Aorta (tissue), 5 donors: ENCODE measurements at places on chromosomes 2 and 18.

DNA sequence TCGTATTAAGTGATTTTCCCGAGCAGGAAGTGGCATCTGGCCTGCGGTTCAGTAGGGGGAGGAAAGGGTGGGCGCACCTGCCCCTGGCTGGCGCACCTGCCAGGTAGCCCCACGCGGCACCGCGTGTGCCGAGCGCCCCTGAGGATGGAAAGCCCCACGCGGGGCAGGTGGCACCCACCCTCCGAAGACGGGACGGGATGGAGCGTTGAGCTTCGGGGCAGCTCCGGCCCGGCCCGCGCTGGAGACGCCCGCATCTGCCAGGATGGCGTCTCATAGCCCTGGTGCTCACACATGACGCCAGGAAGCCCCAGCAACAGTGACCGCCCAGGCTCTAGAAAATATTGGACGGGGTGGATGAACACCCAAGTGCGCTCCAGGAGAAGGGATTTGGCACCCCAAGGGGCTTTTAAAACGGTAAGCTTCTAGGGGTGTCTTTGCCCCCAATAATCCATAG lies 2.5 kb upstream of the NFATC1 start:
- no peaks in the 10 kb centered on the region for H3K27me3 ChIP-seq
- no peaks in the 10 kb centered on the region for H3K4me1 ChIP-seq
- H3K36me3 ChIP-seq = no peaks in the 10 kb centered on the region
- peak overlapping the region; percentile 99 for H3K27ac ChIP-seq
- DNase-seq = peak; percentile 85
- H3K4me3 ChIP-seq = no peak overlapping the region

DNA sequence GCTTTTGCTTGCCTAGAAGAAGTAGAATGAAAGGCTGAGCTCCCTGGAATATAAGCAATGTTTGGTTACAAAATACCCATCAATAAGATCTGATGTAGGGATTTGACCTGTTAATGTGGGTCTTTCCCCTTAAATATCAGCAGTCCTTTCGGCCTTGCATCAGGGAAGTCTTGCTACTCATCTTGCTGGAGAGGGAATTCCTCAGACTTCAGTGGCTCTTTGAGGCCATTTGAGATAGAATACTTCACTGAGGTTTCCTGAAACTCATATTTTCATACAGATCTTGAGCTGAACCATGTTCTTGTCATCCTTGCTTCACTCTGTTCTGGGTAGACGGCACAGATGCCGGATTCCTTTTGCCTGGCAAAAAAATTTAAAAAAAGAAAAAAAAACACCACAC lies 3.9 kb downstream of the TWIST2 start:
- no peaks in the 10 kb centered on the region for H3K4me1 ChIP-seq
- H3K27me3 ChIP-seq = no peaks in the 10 kb centered on the region
- DNase-seq = no peak
- no peak overlapping the region for H3K27ac ChIP-seq
- no peak overlapping the region for H3K4me3 ChIP-seq

- H3K4me1 ChIP-seq = no peaks in the 10 kb centered on the region
- H3K27ac ChIP-seq = no peak overlapping the region
- no peaks in the 10 kb centered on the region for H3K27me3 ChIP-seq
- no peak for DNase-seq
- no peak overlapping the region for H3K4me3 ChIP-seq
These were observed 35.2 kb upstream of the LPIN2 start for GRCh38 chr18:3048121-3048520.

- H3K4me1 ChIP-seq = no peaks in the 10 kb centered on the region
- DNase-seq = peak; percentile 85
- no peak overlapping the region for H3K27ac ChIP-seq
- H3K27me3 ChIP-seq = no peaks in the 10 kb centered on the region
- no peak overlapping the region for H3K4me3 ChIP-seq
- peaks cover 2% of the 10 kb centered on the region for H3K36me3 ChIP-seq
These were observed 34.4 kb downstream of the CENPO start for GRCh38 chr2:24827321-24828237.
